Epithelial cell of proximal tubule (primary cell): ENCODE measurements at places on chromosomes 1 and 21. TPM values are rescaled to one million over a fixed set of nuclear protein-coding genes. Genes with fewer than 3 reads are reported as not detected.

- DNase-seq = no peak
Measured at GRCh38 chr1:41914516-41914915, 4.2 kb downstream of the HIVEP3 start.

GRCh38 chr1:16155537-16156410 lies at the start of gene EPHA2:
Gene EPHA2, minus strand, starts transcription at chr1:16156069. Its CDS starts 137 bp downstream, at chr1:16155932.
- no peak for DNase-seq

GRCh38 chr21:42171091-42172053 lies 47.6 kb upstream of the ABCG1 start:
- DNase-seq = no peak

GRCh38 chr1:14782741-14783591 lies 184.5 kb downstream of the KAZN start:
- no peak for DNase-seq

Gene CHIA
- total RNA-seq = not detected in 2 replicates

GRCh38 chr1:157418659-157419058 lies 133.7 kb downstream of the FCRL5 start:
- no peak for DNase-seq

Gene ELAPOR1
- total RNA-seq = 0.29 TPM in 1 of 2 replicates, not detected in the other

- no peak for DNase-seq
Measured at GRCh38 chr1:93608187-93609109, 73.2 kb downstream of the BCAR3 start.

Gene MR1
- total RNA-seq = 0.29 and 0.87 TPM in 2 replicates

- no peak for DNase-seq
Measured at GRCh38 chr1:171222936-171223335, 25.4 kb upstream of the FMO1 start.

- no peak for DNase-seq
Measured at GRCh38 chr1:198143797-198144196, 13.0 kb upstream of the NEK7 start.

Gene ZBTB8A
- 3.2 and 4.4 TPM in 2 replicates for total RNA-seq

Gene TMEM82
- not detected in 2 replicates for total RNA-seq

GRCh38 chr1:198641501-198641900 lies 2.7 kb downstream of the PTPRC start:
- DNase-seq = no peak

DNA sequence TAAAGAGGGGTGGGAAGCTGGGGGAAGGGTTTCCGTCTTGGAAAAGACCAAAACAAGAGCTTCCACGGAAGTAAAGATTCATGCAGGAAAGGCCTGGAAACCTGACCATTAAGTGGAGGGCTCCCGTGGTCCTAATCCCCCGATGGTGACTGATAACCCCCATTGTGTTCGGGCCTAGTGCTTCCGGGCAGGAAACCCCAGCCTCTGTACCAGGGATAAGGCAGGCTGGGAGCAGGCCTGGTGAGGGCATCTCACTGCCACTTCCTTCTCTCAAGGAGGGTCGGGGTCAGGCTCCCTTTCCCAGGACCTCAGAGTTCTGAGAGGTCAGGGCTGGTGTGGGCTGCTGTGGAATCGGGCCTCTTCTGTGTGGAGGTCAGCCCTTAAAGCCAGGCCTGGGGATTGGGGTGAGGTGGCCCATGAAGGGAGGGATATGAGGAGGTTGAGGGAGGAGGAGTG lies 136.9 kb downstream of the CDC7 start:
- no peak for DNase-seq

- no peak for DNase-seq
Measured at GRCh38 chr1:69794831-69795230, 227.1 kb downstream of the LRRC7 start.

Gene EFCAB14
- 41.5 and 46.9 TPM in 2 replicates for total RNA-seq

DNA sequence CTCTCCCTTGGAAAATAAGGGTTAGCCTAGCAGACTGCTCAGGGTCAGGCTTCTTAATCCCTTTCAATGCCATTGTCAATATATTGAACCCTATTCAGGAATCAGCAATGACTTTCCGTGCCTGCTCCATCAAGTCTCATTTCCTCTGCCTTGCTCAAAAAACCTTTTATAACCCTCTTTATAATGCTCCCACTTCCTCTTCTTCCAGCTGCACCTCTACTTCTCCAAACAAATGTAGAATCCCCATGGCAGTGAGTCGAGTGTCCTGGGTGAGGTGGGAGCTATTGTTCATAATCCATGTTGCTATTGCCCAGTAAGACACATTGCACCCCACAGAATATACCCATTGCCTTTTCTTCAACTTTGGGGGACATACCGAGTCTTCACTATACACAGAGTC lies 58.6 kb downstream of the OLIG1 start:
- DNase-seq = no peak

GRCh38 chr1:77655431-77655974 lies 27.0 kb downstream of the ZZZ3 start:
- DNase-seq = no peak

Gene DRAM2
- total RNA-seq = 46.4 and 53.2 TPM in 2 replicates

Gene CELA3A
- not detected in 2 replicates for total RNA-seq

DNA sequence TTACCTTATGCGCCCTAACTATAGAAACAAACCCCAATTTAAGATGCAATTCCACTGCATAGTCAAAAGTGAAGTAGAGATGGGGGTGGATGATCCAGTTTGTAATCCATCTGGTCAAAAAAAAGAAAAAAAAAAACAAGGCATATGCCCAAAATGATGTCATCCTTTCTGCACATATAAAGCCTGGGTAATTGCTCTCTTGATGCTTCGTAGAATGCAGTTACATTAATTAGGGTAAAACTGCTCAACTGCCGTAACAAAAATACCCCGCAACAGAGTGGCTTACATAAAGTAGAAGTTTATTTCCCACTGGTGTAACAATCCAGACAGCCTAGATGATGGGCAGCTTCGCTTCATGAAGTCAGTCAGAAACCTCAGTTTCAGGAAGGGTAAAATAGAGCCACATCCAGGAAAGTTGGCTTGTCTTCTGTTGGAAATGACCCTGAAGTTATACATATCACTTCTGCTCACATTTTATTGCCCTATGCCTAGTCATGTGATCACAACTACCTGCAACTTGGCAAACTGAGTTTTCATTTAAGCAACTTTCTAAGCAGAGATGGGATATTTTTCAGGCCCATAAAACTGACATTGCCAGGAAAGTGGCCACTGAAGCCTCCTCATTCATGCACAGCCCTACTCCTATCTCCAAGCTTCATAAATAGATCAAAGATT lies 221.7 kb downstream of the C1orf94 start:
- DNase-seq = no peak

Gene DCST2
- total RNA-seq = 0.12 TPM in 1 of 2 replicates, not detected in the other

Gene CLDN19
- total RNA-seq = 0.29 and 1.2 TPM in 2 replicates

Gene GPX7
- total RNA-seq = 35.1 and 39.8 TPM in 2 replicates

- no peak for DNase-seq
Measured at GRCh38 chr1:246483569-246483933, 23.5 kb downstream of the SMYD3 start.

Gene ADAM30
- total RNA-seq = not detected in 2 replicates

Gene KCNQ4
- 1.0 and 2.2 TPM in 2 replicates for total RNA-seq

DNA sequence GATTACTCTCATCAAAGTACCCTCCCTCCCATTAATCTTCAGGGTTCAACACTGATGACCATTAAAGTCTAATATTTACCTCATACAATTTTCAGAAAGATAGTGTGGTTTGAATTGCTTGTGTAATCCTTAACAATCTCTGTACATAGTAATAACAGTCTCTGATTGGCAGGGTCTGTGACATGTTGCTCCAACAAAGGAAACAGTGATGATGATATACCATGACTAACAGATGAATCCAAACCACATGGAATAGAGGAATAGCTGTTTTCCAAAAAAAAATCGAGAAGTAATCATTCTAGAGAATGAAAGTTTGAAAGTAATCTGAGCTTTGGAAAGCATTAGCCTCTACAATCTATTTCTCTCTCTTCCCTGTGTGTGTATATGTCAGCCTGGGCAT lies 610.1 kb upstream of the NEGR1 start:
- DNase-seq = no peak

DNA sequence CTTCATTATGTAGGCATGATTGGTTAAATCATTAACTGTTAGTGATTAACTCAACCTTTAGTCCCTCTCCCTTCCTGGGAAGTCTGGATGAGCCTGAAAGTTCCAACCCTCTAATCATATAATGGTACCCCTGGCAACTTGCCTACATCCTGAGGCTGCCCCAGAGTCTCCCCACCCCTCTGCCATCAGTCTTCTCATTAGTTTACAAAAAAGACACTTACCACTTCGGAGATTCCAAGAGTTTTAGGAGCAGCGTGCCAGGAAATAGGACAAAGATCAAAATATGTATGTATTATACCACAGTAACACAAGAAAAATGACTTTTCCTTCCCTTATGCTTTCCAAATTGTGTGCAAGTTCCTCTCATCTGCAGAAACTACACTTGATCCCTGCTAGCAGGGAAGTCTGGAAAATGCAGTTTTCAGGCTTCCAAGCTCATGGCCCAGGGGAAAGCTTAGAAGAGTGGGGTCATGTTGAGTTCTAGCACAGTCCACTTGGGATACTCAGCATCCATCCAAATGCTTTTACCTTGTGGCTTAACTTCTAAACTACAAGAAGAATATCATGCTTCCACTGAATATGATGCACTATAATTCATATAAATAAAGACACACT lies 64.6 kb upstream of the PPIH start:
- no peak for DNase-seq

Gene SPRR3
- not detected in 2 replicates for total RNA-seq

Gene OR2L13
- not detected in 2 replicates for total RNA-seq

DNA sequence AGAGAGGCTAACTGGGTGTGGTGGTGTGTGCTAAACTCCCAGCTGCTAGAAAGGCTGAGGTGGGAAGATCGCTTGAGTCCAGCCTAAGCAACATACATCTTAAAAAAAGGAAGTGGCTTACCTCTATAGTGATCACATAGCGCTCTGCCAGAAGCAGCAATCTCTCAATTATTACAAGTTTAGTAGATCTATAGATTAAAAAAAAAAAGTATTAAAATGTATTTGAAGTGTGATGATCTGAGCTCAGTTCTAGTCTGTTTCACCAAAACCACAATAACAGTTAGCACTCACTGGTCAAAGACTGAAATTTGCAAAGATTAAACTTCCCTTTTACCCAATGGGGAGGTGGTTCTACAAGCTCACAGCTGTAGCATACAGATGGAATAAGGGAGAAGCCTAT lies 76.3 kb downstream of the USP24 start:
- DNase-seq = no peak

Gene CD2
- total RNA-seq = not detected in 2 replicates

Gene PDZK1
- 2.9 and 5.0 TPM in 2 replicates for total RNA-seq

DNA sequence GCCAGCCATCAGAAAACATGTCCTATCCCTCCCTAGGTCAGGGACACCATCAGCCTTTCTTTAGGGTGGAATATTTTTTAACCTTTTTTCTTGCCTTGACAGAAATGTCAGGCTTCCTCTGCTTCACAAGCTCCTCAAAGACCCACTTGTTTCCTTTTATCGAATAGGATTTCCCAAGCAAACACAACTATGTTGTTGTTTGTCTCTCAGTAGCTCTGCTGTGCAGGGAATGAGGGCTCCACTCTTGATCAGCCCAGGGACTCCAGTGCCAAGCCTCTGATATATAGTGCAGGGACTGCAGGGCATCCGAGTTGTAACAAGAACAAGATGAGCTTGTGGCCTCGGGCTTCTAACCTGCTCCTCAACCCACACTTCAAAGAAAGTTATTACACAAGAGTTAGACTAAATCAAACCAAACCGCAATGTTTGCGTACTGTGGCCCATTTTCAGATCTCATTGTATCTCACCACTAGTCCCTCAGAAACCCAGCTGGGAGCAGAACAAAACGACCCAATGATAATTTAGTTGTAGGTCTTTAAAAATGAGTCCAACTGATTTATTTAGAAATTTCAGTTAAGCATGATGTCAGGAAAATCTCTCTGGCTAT lies 108.1 kb downstream of the ATG4C start:
- no peak for DNase-seq

GRCh38 chr1:60331647-60332046 lies 258.1 kb upstream of the C1orf87 start:
- no peak for DNase-seq

- no peak for DNase-seq
Measured at GRCh38 chr1:8139941-8140340, 113.8 kb upstream of the ERRFI1 start.

Gene CD1B
- total RNA-seq = not detected in 2 replicates

DNA sequence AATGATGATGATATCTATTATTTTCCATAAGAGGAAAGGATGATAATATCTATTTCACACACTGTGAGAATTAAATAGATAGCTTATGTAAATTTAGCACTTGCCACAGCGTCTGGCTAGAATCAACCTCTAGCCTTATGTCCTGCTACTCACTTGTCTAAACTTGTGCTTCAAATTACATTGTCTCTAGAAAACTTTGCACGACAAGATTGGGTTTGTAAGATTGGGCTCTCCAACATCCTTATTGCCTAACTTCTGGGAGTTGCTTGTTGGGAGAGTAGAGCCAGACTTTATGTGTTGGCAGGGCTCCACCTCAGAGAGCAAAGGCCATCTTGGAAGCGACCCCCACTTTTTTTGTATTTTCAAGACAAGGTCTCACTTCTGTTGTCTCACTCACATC lies 50.0 kb upstream of the POGK start:
- DNase-seq = no peak

- peak; percentile 29 for DNase-seq
Measured at GRCh38 chr1:1318131-1318652, 6.3 kb downstream of the INTS11 start.

Gene AUNIP
- total RNA-seq = 6.2 and 13.0 TPM in 2 replicates

DNA sequence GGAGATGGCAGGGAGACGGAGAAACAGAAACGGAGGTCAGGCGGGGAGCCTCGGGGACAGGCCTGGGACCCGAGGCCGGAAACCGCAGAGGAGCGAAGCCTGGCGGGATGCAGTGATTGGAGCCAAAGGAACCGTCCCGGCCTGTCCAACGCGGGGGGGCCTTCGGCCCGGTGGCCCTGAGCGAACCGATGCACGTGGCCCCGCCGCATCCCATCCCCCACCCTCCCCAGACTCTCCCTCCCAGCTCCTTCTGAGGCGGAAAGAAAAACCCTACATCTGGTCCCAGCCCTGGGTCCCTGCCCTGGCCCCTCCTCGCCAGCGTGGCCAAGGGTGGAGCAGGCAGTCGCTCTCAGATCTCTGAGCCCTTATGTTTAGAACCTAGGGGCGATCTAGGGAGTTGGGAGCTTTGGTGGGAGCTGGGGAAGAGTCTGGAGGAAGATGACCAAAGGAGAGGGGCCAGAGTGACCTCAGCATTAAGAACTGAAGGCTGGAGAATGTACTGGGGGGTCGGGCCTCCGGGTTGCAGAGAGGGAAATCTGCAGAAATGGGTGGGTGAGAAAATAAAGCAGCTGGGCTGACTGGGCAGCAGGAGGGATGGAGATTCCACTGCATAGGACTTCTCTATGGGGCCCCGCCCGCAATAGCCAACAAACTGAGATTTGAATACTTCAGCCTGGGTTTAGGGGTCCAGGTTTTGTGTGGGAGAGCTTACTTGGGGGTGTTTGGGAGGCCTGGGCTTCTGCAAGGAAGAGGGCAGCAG lies 1.5 kb upstream of the CRABP2 start:
- no peak for DNase-seq

GRCh38 chr1:237814319-237814924 lies 76.3 kb downstream of the ZP4 start:
- DNase-seq = no peak

Gene CR1
- total RNA-seq = not detected in 2 replicates
